ENCODE measurements at places on chromosomes 7 and 10. TPM values are rescaled to one million over a fixed set of nuclear protein-coding genes. Genes with fewer than 3 reads are reported as not detected.

- no peak for DNase-seq
These were observed 1031.7 kb downstream of the LRMDA start for GRCh38 chr10:76463111-76463510.

DNA sequence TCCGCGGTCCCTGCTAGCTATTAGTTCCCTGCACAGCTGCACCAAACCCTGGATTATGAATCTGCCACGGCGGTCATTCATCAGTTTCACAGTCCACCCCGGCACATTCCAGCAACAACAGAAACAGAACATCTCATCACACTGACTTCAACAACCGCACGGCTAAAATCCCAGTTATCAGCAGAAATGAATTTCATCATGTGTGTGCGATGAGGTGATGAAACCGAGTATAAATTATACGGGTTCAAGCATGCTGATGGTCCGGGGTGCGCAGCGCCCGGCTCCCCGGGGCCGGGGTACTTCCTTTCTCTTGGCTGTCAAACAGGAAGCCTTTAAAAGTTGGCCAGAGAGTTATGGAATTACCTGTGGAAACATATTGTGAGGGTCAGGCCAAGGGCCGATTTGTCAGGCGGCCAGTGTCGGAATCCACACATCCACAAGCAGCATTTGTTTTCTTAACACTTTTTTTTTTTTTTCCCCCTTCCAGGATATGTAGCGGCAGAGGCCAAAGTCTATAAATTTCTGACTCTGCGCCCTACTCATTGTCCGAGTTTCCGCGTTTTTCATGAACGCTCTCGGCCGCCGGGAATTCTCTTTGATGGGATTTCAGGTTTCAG lies 420.9 kb upstream of the MGMT start:
- DNase-seq = peak; percentile 88

- DNase-seq = no peak
These were observed 362.8 kb downstream of the PHF14 start for GRCh38 chr7:11336432-11336831.

GRCh38 chr7:140609646-140610045 lies 31.0 kb downstream of the DENND2A start:
- DNase-seq = no peak

DNA sequence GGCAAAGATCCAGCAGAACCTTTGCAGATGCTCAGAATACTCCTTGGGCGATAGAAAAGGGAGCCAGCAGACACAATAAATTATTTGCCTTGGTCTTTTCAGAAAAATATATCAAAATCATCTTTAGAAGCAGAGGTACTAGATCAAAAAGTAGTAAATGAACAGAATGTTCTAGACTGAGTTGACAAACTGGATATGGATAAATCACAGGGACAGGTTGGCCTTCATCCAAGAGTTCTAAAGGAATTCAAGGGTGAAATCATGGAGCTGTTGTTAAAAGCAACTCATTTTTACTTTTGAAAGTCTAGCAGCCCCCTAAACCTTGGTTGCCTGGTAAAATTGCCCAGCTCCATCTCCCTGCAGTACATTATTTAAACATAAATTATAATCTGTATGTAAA lies 99.1 kb downstream of the PLCE1 start:
- no peak for DNase-seq

DNA sequence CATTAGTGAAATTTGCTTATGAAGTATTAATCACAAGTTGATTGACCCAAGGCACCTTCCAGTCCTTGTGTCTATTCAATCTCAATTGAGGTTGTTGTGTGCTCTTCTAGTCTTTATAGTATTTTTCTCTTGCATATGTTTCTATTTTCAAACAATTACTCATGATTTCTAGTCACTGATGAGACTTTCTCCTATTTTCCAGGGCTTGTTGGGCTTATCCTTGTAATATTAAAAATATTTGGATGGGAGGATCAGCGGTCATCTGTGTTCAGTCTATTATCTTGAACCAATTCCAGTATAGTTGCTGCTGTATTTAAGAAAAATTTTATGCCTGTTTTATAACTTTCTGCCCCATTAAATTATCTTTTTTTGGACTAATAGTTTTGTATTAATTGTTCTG lies 154.4 kb downstream of the PTEN start:
- no peak for DNase-seq

Gene NAT16
- total RNA-seq = not detected

Data from osteoblast (primary cell).